ENCODE measurements at places on chromosomes 7 and 10.

DNA sequence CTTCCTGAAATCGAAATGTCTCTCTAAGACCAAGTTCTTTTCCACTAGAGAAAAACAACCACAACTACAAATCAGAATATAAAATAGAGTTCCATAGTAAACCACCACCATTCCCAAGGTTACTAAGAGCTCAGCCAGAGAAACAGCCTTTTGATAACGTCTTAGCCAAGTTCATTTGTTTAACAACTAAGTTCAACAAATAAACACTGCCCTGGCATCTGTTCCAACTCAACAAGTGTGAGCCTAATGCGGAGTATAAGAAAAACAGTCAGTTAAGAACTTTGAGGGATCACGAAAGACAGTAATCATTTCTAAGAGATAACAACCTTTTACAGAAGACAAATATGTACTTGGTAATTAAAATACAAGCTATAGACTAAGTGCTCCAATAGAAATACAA lies 77.3 kb downstream of the CALD1 start:
- no peak for DNase-seq

GRCh38 chr10:114631666-114632417 lies 26.2 kb downstream of the ABLIM1 start:
- DNase-seq = no peak

DNA sequence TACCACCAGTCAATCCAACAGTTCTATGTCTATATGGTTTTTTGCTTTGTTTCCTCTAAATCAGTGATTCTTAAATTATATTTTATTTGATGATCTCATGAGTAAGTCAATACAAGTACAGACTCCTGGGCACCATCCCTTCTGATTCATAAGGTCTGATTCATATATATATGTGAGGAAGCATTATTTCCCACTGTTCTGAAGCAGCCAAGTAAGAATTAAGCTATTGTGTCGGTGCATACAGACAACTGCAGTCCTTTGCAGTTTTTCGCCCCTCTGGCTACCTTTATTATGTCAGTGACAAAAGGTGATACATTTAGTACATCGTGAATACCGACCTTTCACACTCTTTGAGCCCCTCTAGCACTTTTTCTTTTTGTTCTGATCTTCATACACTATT lies 1079.6 kb upstream of the C7orf33 start:
- no peak for DNase-seq

DNA sequence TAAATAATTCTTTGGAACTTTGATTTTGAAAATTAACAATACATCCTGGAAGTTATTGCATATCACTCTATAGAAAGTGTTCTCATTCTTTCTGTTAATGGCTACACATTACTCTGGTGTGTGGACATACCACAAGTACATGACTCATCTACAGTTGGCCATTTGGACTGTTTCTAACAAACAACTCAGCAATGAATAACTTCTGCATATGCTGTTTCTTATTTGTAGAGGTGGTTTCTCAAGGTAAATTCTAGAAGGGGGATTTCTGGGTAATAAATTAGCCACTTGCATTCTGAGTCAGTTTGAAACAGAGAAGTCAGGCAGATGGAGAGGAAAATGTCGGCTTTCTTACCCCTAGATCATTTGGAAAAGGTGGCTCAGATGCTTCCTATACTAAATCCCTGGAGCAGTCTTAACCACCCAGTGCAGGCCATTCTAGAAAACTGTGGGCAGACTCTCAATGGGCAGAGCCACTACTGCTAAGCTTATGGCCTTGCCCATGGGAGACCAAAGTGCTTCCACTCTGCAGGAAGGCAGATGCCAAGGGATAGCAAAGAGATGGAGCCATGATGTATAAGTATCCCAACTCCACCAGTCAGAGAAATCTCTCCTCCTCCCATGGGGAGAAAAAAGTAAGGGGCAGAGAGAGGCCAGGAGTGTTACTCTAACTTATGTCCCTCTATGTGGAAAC lies 194.0 kb upstream of the PLPP4 start:
- no peak for DNase-seq

GRCh38 chr7:147412782-147413556 lies 1177.6 kb upstream of the C7orf33 start:
- DNase-seq = no peak

GRCh38 chr10:67518043-67518442 lies 178.0 kb downstream of the CTNNA3 start:
- DNase-seq = no peak

DNA sequence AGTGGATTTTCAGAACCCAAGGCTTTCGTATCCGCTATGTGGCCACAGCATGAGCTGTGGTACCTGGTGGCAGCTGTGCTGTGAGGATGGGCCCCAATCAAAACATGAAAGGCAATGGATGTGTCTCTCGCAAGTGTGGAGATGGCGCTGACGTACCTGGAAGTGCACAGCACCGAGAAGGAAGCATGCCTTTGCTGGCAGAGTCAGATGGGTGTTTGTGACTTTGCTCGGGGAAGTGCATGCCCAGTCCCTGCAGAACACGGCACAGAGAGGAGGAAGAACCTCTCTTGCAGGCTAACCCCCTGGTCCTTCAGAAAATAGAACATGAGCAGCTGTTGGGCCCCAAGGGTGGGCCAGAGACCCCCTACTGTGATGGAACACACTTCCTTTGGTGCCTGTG lies 654.1 kb upstream of the ZWINT start:
- no peak for DNase-seq

- DNase-seq = no peak
Measured at GRCh38 chr10:36096576-36096975, 454.5 kb upstream of the FZD8 start.

GRCh38 chr7:91343996-91344629 lies 79.9 kb downstream of the FZD1 start:
- no peak for DNase-seq

DNA sequence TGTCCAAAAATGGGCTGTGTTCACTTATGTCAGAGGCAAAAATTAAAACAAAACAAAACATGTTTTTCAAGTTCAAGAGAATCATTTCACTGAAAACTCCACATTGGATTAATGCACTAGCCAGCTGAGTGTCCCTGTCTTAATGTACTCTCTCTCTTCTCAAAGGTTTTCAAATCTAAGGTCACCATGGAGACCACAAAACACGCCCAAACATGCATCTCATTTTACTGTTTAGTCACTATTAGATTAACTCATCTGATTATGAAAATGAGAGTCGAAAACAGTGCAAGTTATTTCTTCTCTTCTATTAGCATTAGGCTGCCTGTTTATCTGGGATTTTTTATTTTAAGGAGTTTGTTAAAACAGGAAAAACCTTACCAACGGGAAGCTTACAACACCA lies 70.8 kb upstream of the ASAH2 start:
- DNase-seq = no peak

DNA sequence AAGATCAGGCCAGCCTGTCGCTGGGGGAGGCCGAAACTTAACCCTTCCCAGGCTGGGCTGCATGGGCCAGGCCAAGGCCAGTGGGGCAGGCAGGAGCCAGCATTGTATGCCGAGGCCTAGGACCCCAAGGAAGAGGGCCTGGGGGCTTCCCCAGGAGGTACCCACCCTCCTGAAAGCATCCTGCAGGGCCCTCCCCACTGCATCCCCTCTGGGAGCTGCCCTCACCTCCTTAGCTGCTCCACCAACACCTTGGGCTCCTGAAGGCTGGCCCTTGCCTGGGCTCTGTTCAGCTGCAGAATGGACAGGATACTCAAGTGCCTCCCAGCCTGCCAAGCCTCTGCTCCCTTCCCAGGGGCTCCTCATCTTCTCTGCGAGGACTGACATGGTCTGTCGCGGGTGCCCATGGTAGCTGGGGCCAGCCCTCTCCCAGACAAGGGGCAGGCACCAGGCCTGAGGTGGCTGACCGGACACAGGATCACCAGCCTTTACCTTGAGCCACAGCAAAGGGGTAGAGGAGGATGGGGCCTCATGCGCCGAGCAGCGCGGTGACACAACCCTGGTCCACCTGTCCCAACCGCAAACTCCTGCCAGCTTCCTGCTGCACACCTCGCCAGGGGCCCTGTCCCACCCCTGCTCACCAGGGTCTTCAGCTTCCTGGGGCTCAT lies 94.2 kb downstream of the MICALL2 start:
- DNase-seq = no peak

- DNase-seq = no peak
Measured at GRCh38 chr10:92479547-92479946, 94.3 kb downstream of the IDE start.

GRCh38 chr10:127154831-127155620 lies 41.4 kb downstream of the INSYN2A start:
- DNase-seq = no peak

Measured in effector memory CD4-positive, alpha-beta T cell (primary cell).